ENCODE measurements at places on chromosomes 4 and X. TPM values are rescaled to one million over a fixed set of nuclear protein-coding genes. Genes with fewer than 3 reads are reported as not detected.

The RAP1GDS1 gene
- total RNA-seq = 22.4 TPM

The POU3F4 gene
- not detected for total RNA-seq

The BMPR1B gene
- total RNA-seq = 6.0 TPM

The EMCN gene
- total RNA-seq = not detected

The ITM2A gene
- total RNA-seq = not detected

The UCP1 gene
- total RNA-seq = 0.07 TPM

The CLRN2 gene
- total RNA-seq = not detected

The CENPVL3 gene
- total RNA-seq = 0.11 TPM

The CLNK gene
- not detected for total RNA-seq

The TASL gene
- total RNA-seq = not detected

The LAP3 gene
- 36.4 TPM for total RNA-seq

The H2BW2 gene
- not detected for total RNA-seq

The NOX1 gene
- 0.08 TPM for total RNA-seq

The CT45A8 gene
- total RNA-seq = not detected

The FAM156B gene
- total RNA-seq = 7.9 TPM

The FGF16 gene
- not detected for total RNA-seq

The CT47B1 gene
- total RNA-seq = not detected

The SMR3B gene
- not detected for total RNA-seq

The AGTR2 gene
- not detected for total RNA-seq

The HERC3 gene
- 9.0 TPM for total RNA-seq

Data from A549 treated with dexamethasone at 1 μM for 4 hours (cell line).